ENCODE measurements at places on chromosomes 16 and 17. TPM values are rescaled to one million over a fixed set of nuclear protein-coding genes. Genes with fewer than 3 reads are reported as not detected.

The AGRP gene
- not detected for total RNA-seq

The HS3ST3A1 gene
- total RNA-seq, result 0.16 TPM

The ASPSCR1 gene
- 21.7 TPM for total RNA-seq

DNA sequence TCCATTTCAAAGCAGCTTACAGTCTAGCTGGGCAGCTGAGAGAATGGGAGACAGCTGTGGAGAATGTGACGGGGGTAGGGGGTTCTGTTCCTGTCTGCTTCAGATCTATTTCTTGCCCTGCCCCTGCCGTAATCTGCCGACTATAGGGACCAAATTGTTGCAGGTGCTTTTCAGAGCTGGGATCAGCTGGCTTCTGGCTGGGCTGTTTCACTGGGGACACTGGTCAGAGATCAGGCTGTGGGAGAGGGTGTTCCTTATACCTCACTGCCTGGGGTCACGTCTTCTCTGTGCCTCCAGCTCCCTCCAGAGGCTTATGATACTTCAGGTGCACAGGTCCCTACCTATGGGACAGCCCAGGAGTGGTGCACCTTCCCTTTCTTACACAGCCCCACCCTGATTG is 514.9 kb upstream of the GOT2 start:
- DNase-seq, result no peak

DNA sequence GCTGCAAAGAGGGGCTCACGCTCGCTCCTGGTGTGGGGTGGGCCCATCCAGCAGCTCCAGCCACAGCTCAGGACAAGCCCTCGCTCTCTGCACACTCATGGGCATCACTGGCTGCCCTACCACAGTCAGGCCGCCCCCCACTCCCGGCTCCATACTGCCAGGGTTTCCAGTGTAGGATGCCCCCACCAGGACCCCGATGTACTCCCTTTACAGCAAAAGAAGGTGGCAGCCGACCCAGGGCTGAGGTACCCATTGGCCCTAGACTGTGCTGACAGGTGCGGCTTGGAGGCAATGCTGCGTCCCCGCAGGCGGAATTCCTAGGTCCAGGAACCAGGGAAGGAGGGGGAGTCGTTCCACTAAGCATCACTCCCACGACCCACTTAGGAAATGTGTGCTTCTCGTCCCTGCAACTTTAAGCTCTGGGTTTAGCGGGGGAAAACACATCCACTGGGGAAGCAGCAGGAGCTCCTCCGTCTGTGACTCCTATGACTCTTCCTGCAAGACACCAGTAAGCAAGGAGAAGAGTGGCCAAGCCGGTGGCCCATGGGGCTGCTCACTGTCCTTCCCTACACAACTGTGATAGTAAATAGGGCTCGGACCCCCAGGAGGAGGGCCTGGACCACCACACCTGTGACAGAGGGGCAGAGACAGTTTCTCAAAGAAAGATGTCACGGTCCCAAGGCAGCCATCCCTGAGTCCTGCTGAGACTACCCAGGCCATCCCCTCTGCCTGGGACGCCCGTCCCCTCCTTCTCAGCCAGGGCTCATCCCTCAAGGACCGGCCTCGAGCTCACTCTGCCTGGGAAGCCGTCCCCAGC is 13.1 kb downstream of the CORO7 start:
- DNase-seq, result no peak

DNA sequence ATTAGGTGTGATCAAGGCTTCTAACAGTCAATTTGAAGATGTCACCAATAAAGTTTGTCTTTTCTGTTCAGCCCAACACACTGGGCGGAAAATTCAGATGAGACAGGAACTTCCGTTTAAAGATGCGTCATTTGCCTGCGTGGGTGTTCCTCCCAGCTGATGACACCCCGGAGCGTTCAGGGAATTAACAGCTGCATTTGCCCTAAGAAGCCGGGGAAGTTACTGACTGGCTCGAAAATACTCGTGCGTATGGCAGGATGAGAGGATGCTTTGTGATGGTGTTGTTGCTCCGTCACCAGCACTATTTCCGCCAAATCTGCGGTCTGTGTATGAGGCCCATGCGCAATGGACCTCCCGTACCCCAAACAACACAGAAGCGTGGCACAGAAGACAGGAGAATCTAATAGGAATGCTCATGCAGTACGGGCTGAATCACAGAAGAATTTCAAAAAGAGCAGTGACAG is 11.9 kb upstream of the PVALEF start:
- no peak for DNase-seq

DNA sequence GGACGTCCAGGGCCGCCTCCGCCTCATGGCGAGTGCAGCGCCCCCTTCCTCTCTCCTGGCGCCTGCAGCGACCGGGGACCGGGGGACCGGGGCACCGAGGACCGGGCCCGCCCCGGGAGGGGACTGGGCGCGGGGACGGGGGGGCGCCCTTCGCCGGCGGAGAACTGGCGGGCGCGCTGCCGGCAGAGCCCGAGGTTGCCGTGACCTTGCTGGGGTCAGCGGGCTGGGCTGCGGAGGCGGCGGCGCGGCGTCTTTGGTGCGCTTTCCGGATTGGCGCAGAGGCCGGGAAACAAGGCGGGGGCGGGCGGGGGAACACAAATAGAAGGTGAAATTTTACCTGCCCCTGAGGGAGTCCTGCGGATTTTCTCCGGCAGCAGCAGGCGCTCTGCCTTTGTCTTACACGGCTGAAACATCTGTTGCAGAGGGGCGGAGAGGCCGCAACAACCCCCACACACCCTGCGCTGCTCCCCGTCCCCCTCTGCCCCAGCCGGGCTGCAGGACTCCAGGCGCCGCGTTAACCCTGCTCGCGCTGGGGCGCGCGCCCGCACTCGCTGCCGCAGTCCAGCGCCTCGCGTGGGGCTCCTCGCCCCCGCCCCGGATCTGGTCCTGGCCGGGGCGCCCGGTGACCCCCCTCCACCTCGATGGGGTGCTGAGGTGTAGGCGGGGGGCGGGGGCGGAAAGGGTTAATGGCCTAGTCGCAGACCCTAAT is 53.5 kb downstream of the SREBF1 start:
- DNase-seq, result peak; percentile 72

All from activated naive CD8-positive, alpha-beta T cell treated with anti-CD3 and anti-CD28 coated beads for 36 hours (primary cell).